ENCODE measurements at places on chromosomes 6 and 20.

DNA sequence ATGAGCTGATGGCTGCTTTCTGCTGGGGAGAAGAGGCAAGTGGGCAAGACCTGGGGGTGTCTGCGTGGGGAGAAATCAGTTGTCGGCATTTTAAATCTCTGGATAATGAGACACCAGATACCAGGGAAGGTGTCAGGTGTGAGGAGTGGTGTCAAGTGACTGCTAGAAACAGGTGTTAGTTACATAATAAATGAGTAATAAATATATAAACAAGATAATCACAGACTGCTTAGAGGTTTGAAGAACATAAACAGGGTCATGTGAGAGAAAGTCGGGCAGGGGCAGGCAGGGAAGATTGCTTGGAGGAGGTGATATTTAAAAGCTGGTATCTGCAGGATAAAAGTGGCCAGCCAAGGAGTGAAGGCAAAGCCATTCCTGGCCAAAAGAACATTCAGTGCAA lies 87.2 kb upstream of the RIN2 start:
- no peak for DNase-seq

DNA sequence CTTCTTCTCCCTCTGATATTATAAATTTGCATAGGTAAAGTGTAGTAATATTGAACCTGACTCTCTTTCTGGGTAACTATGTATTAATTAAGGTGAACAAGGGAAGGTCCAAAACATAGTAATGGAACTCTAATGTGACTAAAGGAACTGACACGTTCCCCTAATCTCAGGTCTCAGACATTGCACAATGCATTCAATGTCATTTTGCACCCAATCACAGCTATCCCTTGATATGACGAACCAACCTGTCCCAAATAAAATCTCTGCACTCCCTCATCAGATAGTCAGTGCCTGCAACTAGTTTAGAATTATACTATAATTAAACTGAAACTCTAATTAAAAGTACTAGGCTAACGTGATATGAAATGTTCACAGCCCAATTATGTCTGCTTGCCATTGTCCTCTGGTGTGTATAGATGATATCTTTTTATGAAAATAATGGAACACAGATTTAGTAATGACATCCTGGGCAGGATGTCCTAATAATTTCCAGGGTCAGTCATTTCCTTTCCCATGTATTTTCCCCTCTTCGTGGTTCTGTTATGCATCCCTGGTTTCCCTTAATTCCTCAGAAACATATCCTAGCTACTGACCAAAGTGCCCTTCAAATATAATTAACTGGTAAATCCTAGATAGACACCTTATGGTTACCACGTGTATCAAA lies 36.8 kb downstream of the PTPRK start:
- no peak for DNase-seq

DNA sequence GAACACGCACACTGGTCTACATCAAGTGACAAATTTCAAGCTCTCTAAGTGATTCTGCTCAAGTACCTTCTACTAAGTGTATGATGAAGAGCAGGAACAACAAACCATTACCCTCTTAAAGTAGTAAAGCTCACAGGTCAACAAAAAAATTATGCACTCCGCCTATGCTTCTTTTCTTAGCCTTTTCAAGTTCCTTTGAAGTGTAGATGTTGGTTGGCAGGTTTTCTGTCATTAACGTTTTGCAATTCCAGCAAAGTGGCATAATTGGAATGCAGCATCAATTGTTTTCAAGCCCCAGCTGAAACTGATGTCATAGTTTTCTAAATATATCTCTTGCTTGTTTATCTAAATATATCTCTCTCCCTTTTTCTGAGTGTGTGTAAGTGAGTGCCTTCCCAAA lies 396.9 kb upstream of the EYS start:
- no peak for DNase-seq

DNA sequence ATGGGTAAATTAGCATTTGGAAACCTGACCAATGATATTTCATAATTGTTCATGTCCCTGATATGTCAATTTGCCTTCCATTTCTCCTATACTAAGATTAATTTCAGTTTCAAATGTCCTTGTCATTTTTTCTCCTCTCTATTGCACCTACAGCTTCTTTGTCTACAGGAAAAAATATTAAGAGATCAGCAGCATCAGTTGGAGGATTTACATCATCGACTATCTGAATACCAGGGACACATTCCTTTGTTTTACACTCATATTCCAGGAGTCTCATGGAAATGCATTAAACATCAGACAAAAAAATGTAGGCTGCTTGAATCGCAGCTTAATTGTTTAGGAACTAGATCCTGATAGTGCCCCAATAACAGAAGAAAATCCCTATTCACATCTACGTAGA lies 188.2 kb downstream of the PRKN start:
- no peak for DNase-seq

DNA sequence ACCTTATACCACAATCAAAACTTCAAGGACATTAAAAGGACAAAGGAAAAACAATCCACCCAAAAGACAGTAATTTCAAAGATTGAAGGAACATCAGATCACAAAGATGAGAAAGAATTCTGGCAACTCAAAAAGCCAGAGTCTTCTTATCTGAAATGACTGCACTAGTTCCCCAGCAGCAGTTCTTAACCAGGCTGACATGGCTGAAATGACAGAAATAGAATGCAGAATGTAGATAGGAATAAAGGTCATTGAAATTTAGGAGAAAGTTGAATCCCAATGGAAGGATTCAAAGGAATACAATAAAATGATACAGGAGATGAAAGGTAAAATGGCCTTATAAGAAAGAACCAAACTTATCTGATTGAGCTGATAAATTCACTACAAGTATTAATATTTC lies 231.4 kb downstream of the CD109 start:
- DNase-seq = no peak

DNA sequence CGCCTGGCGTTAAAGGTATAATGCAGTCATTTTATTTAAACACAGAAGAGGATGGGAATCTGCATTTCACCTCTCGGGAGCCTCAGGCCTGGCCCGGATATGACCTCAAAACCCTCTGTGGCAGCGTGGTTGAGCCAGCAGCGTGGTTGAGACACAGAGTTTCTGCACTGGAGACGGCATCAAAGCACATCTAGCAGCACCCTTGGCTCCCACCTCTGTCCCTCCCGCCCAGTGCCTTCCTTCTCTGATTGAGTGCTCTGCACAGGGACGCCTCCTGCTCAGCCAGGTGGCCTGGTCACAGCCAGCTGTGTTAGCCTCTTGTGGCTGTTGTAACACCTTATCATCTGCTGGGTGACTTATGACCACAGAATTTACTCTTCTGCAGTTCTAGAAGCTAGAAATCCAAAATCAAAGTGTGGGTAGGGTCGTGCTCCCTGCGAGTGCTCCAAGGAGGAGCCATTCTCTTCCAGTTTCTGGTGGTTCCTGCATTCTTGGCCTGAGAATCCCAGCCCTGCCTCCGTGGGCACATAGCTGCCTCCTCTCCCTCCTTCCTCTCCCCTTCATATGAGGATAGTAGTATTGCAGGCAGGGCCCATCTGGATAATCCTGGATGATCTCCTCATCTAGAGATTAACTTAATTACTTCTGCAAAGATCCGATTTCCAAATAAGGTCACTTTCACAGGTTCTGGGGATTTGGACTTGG lies 156.7 kb downstream of the SYCP2 start:
- DNase-seq = no peak

- no peak for DNase-seq
Observed at GRCh38 chr6:160055813-160056212, 65.8 kb upstream of the SLC22A1 start.

DNA sequence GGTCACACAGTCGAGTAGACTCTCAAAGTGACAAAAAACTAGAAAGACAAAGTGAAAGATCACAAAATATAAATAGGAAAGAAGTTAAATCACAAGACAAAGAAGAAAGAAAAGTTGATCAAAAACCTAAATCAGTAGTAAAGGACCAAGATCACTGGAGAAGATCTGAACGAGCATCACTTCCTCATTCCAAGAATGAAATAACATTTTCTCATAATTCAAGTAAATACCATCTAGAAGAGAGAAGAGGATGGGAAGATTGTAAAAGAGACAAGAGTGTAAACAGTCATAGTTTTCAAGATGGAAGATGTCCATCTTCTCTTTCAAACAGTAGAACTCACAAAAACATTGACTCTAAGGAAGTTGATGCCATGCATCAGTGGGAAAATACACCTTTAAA lies 31.6 kb upstream of the GJA10 start:
- DNase-seq = no peak

DNA sequence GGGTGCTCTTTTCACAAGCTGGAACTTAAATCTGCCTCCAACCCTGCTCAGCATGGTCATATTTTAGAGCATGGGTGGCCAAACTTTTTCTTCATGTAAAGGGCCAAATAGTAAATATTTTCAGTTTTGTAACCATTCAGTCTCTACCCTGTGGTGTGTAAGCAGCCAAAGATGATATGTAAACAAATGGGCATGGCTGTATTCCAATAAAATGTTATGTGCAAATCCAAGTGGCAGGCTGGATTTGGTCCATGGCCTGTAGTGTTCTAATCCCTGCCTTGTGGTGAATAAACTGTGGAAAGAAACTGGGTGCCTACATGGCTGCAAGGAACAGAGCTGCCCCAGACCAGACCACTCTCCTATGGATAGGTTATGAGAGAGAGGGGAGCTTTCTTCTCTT lies 32.7 kb downstream of the OGFRL1 start:
- DNase-seq = no peak

- no peak for DNase-seq
Observed at GRCh38 chr20:14828459-14828858, 491.0 kb upstream of the FLRT3 start.

DNA sequence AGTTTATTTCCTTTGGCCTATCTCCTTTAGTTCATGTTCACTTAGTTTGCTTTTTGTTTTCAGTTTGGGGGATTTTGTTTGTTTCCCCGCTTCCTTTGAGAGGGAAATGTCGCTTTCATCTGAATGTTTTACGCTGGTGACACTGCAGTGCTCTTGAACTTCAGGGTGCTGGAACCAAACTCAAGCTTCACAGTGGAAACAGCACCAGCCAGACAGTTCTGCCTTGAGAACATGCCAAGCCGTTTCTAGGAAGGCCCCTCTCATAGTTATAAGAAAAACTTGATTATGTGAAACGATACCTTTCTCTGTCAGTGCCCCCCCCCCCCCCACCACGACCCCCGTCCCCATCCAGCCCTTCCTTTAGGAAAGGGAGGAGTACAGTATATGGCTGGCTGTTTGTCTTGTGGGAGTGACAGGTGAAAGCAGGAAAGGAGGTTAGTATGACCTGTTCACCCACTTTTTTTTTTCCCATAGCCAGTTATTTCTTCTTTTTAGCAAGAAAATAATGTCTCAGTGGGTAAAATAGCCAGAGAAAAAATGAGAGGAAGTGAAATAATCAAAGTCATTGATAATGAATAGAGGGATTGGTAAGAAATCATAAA lies 130.1 kb downstream of the LRRC1 start:
- DNase-seq = no peak

- peak; percentile 97 for DNase-seq
Observed at GRCh38 chr20:53828088-53828681, 234.5 kb upstream of the ZNF217 start.

DNA sequence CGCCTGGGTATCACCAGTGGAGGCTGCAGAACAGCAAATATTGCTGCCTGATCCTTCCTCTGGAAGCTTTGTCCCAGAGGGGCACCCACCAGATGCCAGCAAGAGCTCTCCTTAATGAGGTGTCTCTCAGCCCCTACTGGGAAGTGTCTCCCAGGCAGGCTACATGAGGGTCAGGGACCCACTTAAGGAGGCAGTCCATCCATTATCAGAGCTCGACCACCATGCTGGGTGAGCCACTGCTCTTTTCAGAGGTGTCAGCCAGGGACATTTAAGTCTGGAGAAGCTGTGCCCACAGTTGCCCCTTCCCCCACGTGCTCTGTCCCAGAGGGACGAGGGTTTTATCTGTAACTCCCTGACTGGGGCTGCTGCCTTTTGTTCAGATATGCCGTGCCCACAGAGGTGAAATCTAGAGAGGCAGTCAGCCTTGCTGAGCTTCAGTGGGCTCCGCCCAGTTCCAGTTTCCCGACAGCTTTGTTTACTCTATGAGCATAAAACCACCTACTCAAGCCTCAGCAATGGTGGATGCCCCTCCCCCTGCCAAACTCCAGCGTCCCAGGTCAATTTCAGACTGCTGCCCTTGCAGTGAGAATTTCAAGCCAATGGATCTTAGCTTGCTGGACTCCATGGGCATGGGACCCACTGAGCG lies 25.9 kb upstream of the AIG1 start:
- no peak for DNase-seq

DNA sequence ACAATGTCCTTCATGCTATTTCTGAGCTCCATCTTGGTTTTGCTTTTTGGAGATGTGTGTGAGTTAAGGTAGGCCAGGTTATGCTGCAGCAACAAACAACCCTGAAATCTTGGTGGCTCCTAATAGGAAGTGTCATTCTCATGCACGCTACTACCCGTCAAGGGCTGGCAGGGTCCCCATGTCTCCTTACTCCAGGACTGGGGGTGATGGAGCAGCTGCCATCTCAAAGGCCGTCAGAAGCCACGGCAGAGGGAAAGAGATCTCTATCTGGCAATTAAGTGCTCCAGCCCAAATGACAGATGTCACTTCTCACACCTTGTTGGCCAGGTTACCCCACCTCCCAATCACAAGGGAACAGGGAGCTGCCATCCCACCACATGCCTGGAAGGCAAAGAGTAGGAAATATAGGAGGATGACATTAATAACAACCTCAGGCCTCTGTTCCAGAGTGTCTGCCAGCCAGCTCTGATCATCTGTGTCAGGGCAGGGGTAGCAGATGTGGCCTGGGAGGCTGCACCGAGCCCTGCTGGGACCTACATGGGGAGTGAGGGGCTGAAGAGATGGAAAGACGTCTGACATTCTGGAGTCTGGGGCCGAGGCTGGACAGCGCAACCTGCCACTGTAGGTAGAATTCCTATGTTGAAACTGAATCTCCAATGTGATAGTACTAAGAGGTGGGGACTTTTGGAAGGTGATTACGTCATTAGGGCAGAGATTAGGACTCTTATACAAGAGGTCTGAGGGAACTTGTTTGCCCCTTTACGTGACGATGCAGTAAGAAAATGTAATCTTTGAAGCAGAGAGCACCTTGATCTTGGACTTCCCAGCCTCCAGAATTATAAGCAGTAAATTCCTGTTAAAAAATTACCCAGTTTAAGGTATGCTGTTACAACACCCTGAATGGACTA lies 4.8 kb upstream of the SDCBP2 start:
- no peak for DNase-seq

- peak; percentile 97 for DNase-seq
Observed at GRCh38 chr20:45014671-45015415, 48.5 kb downstream of the STK4 start.

GRCh38 chr6:366389-367297 lies 24.9 kb upstream of the IRF4 start:
- no peak for DNase-seq

- DNase-seq = peak; percentile 40
Observed at GRCh38 chr20:59782986-59783640, 150.3 kb downstream of the SYCP2 start.

- no peak for DNase-seq
Observed at GRCh38 chr6:115899730-115900282, 160.9 kb downstream of the FRK start.
